ENCODE measurements at places on chromosomes 12 and 14.

DNA sequence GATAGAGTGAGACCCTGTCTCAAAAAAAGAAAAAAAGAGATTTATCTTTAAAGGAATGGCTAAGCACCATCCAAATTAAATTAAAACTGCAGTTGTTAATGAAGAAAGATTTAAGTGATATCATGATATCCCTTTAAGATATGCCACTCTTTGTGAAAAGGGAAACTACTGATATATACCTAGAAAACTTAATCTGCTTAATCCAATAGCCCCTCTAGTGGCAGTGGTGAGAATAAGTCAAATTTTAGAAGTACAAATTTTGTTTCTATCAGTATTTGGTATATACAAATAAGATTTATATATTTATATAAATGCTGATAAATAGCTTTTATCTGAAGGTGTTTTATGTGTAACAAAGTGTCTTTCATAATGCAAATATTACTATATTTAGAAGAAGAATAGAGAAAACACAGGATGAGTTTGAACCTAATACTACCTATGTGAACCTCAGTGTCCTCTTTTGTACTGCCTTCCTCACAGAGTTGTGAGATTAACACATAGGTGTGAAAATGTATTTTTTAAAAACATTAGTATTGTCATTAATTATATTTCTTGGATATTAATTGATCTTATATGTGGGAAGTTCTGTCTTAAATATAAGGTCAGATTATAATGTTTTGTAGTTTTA is 51.4 kb upstream of the GARIN2 start:
- no peak for DNase-seq

DNA sequence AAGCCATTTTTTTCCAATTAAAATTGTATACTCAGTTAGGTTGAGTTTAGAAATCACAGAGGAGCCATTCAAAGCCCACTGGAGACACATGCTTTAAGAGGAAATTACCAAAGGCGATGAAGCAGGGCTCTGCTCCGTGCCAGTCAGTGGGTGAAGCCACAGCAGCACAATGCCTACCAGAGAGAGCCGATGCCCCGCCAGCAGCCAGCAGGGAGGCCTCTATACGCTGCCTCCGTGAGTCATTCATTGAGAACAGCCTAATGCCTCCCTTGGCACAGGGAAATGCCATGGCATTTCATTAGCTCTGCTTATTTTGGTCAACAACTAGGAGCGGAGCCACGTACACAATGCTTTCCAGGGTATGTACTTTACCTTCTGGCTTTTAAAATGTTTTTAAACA is 197.8 kb upstream of the FRMD6 start:
- no peak for DNase-seq

DNA sequence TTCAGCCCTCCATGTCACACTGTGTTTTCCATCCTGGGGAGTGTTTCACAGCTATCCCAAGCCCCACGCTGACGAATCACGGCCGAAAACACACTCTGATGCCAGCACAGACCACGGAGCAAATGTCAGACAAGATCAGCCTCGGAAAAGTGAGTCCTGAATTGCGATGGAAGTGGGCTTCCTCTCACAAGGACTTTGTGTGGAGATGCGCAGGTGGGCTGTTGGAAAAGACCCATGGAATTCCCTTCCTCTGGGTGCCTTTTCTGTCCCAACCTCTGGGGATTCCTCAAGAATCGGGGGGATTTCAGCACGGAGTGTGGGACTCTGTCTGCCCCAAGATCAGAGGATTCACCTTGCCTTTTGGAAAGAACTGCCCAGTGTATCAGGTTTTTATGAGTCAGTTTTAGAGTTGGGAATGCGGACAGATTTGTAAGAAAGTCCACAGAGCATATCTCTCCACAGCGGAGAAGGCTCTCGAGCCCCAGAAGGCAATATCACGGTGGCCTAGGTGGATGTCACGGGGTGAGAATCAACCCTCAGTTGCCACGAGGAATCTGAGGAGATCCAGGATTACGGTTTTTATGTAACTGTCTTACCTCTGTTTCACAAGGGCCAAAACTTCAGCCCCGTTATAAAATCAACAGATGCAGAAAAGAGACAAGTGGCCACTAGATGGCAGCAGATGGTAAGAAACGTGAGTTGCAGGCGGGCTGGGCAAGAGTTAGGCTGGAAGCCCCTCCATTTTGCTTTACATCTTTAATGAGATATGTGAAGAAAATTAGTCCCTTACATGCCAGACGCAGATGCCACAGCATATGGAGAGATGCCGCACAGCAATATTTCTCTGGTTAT is 201.9 kb downstream of the DAD1 start:
- DNase-seq, result peak; percentile 64

- DNase-seq, result no peak
Measured at GRCh38 chr12:74489543-74489942, 48.1 kb upstream of the ATXN7L3B start.

DNA sequence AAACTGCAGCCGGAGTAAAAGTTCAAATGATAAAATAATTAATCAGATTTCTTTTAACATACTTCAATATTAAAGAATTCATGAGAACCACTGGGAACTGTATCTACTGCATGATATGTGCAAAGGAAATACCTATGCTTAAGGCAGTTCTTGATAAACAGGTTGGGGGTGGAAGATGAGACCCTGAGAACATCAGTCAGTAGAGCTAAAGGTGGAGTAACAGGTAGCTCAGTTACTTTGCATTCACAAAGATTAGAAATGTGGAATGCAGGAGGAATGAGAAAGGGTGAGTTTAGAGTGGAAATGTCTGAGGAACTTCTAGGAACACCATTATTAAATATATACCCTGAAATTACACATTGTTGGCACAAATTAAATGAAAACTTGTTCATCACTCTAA is 78.6 kb downstream of the COX16 start:
- no peak for DNase-seq

- DNase-seq, result peak; percentile 77
Measured at GRCh38 chr14:61321385-61322010, at the start of gene PRKCH. PRKCH (plus strand) TSS chr14:61321579; CDS start chr14:61322102, 523 bp downstream.

DNA sequence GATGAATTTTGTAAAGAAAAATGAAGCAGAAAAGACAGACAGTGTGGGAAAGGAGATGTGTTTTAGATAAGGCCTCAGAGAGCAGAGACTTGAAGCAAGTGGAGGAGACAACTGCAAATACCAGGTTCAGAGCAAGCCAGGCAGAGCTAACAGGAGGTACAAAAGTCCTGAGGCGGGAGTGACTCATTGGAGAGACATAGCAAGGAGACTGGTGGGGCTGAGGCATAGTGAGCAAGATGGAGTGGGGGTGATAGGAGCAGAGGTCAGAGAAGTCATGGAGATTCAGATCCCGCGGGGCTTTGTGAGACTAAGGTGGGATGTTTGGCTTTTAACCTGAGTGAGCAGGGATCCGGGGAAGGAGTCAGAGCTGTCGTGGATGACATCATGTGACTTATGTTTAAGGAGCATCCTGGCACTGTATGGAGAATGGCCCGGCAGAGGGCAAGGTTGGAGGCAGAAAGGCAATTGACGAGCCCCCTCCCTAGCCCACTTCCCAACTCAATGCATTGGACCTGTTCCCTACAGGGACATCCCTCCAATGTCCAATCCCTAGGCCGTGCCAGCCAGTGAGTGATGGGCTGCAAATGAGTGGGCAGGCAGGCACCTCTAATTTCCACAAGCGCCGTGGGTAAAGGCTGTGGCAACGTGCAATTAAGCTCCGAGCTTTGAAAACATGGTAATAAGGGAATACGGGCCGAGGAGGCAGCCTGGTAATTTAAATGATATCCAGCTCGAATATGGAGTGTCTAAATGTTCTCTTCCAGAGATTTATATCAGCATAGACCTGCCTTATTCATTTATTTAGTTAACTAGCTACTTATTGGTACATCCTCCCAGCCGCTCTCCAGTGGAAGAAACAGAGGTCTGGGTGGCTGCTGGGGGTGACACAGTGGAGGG is 206.8 kb upstream of the LHX5 start:
- DNase-seq, result no peak

DNA sequence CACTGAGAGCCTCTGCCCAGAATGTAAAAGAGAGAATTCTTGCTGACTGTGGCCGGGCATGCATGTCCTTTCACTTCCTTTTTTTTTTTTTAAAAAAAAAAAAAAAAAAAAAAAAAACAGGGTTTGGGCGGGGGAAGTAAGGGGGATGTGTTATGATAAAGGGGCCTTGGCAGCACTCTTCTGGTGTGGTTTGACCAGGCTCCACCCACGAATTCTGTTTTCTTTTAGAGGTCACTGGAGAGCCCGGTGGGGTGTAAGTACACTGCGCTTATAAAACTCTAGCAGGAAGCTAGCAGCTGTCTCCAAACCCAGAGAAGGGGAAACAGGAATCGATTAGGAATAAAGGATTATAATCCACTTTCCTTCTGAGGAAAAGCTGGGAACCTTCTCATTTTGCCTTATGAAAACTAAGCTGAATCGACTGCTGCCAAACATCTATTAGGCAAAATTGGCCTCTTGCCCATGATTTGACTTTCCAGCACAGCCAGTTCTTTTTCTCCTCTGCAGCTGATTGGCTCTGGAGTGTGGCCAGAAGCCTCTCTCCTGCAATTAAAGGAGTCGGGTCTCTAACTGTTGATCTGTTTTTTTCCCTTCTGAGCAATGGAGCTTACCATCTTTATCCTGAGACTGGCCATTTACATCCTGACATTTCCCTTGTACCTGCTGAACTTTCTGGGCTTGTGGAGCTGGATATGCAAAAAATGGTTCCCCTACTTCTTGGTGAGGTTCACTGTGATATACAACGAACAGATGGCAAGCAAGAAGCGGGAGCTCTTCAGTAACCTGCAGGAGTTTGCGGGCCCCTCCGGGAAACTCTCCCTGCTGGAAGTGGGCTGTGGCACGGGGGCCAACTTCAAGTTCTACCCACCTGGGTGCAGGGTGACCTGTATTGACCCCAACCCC is 27.7 kb upstream of the HIGD1C start:
- DNase-seq, result no peak

GRCh38 chr12:57216014-57216911 is at the start of gene NXPH4:
NXPH4 (plus strand) TSS chr12:57216794; CDS start chr12:57216970, 176 bp downstream.
- DNase-seq, result no peak

DNA sequence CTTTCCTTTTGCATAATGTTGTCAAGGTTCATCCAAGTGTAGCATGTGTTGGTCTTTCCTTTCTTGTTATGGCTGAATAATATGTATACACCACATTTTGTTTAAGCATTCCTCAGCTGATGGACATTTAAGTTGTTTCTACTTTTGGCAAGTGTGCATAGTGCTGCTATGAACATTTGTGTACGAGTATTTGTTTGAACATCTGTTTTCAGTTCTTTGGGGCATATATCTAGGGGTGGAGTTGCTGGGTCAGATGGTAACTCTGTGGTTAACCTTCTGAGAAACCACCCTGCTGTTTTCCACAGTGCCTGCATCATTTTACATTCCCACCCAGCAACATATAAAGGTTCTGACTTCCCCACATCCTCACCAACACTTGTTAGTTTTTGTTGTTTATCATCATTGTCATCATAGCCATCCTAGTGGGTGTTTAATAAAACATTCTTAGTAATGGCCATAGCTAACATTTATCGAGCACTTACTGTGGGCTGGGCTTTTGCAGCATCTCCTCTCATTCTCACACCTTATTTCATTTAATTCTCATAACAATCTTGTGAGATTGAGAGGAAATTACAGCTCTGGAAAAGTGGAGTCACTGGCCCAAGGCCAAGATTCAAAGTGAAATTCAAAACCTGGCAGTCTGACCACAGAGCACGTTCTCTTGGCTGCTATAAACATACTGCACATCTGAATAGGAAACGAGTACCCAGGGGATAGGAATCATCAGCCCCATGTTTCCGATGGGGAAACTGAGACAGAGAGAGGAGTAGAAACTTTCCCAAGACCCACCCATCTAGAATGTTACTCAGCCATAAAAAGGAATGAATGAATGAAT is 193.6 kb downstream of the KSR2 start:
- DNase-seq, result no peak

- DNase-seq, result no peak
Measured at GRCh38 chr12:7788294-7788660, 925 bp upstream of the NANOG start.

GRCh38 chr12:54593725-54594124 is 5.3 kb upstream of the PPP1R1A start:
- DNase-seq, result no peak

DNA sequence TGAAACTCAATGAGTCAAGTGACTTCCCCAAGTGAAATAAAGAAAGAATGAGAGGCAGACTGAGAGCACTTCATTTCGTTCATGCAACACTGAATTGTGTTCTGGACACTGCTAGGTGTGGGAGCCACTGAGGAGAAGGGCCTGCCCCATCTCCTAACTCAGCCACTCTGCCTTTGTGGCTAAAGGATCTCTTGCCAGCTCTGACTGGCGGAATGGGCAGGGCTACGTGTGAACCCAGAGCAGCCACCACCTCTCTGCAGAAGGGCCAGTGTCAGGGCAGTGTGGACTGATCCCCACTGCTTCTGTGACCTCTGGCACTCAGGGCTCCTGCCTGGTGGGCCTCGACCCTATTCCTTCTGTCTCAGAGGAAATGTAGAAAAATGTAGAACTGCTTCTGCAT is 46.5 kb upstream of the GZMB start:
- DNase-seq, result no peak

- no peak for DNase-seq
Measured at GRCh38 chr14:74848768-74849167, 27.2 kb downstream of the PROX2 start.

GRCh38 chr12:15629108-15629507 is 160.1 kb downstream of the EPS8 start:
- no peak for DNase-seq

- no peak for DNase-seq
Measured at GRCh38 chr14:38745861-38746260, 357.2 kb downstream of the SEC23A start.

DNA sequence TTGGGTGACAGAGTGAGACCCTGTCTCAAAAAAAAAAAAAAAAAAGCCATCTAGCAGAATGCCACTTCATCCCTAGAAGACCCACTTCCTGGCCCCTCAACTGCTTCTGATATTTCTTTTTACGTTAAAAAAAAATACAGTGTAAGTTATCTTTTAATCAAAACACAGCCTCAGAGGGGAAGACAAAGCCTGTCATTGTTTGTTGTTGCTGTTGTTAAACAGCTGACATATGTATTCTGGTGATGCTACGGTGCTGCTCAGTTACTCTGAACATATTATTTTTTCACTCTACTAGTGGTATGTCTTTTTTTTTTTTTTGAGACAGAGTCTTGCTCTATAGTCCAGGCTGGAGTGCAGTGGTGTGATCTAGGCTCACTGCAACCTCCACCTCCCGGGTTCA is 75.4 kb downstream of the PAPLN start:
- DNase-seq, result no peak

DNA sequence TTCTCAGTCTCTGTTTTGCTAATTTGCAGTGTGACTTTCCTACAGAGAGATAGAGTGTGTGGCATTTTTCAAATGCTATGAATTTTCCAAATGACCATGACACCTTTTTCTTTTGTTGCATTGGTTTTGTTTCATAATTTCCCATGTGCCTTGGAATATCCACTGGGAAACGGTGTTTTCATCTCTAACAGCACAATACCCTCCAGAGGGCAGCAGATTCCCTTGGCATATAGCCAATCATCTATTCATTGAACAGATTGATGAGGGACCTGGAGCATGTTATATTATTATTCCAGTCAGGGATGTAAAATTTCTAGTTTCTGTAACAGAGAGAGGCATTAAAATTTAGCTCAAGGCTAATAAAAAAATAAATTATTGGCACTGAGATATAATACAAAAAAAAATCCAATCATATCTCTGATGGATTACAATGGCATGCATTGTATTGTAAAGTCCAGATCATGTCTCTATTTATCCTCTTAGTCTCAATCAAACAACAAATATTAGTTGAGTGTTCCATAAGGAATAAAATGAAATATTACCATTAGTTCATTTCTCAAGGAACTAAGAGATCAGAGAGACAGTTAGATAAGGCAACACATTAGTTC is 29.6 kb upstream of the NTN4 start:
- no peak for DNase-seq

- no peak for DNase-seq
Measured at GRCh38 chr12:68780731-68781130, 27.2 kb upstream of the MDM2 start.
